Activated CD8-positive, alpha-beta memory T cell treated with anti-CD3 and anti-CD28 coated beads for 36 hours (primary cell): ENCODE measurements at places on chromosomes 16 and 17. TPM values are rescaled to one million over a fixed set of nuclear protein-coding genes. Genes with fewer than 3 reads are reported as not detected.

The SLC12A3 gene
- total RNA-seq, result not detected

The ELAC2 gene
- total RNA-seq, result 83.1 TPM

The HES7 gene
- 3.1 TPM for total RNA-seq

The SLC43A2 gene
- 6.1 TPM for total RNA-seq

The FOXJ1 gene
- total RNA-seq, result 0.99 TPM
